ENCODE measurements at places on chromosomes 5 and 9. TPM values are rescaled to one million over a fixed set of nuclear protein-coding genes. Genes with fewer than 3 reads are reported as not detected.

DOLPP1 gene
- 13.2 TPM for total RNA-seq

P4HA2 gene
- total RNA-seq = 79.0 TPM

GABRA1 gene
- total RNA-seq = not detected

PCDHA11 gene
- total RNA-seq = 0.38 TPM

LPAR1 gene
- 18.2 TPM for total RNA-seq

NIPBL gene
- total RNA-seq = 63.0 TPM

PDE8B gene
- 4.9 TPM for total RNA-seq

TNFAIP8 gene
- total RNA-seq = 22.4 TPM

TPM2 gene
- 161 TPM for total RNA-seq

SFXN1 gene
- 19.9 TPM for total RNA-seq

SLC22A4 gene
- 1.8 TPM for total RNA-seq

FOXD4L3 gene
- not detected for total RNA-seq

GNA14 gene
- total RNA-seq = 15.7 TPM

REEP2 gene
- 0.55 TPM for total RNA-seq

- H3K27me3 ChIP-seq = no peaks in the 10 kb centered on the region
- H3K4me3 ChIP-seq = no peak overlapping the region
- no peak for DNase-seq
- no peaks in the 10 kb centered on the region for H3K36me3 ChIP-seq
Observed at GRCh38 chr9:6567140-6567591, 78.4 kb downstream of the GLDC start.

- DNase-seq = no peak
- no peaks in the 10 kb centered on the region for H3K27me3 ChIP-seq
- no peaks in the 10 kb centered on the region for H3K36me3 ChIP-seq
- H3K4me1 ChIP-seq = no peaks in the 10 kb centered on the region
Observed at GRCh38 chr5:107580889-107581820, 89.6 kb downstream of the EFNA5 start.

- H3K27ac ChIP-seq = peak overlapping the region; percentile 20
- H3K4me3 ChIP-seq = peak overlapping the region; percentile 23
Observed at GRCh38 chr9:98045234-98046179, 11.0 kb upstream of the NANS start.

GRCh38 chr9:108322326-108323098 lies 533.3 kb downstream of the ACTL7B start:
- H3K4me1 ChIP-seq = no peaks in the 10 kb centered on the region
- no peak for DNase-seq
- H3K27ac ChIP-seq = no peak overlapping the region
- no peaks in the 10 kb centered on the region for H3K27me3 ChIP-seq
- H3K4me3 ChIP-seq = no peak overlapping the region

- peak within 1 kb of the TSS; percentile 65 for H3K27ac ChIP-seq
- H3K27me3 ChIP-seq = no peaks in the 10 kb centered on the region
- H3K36me3 ChIP-seq = no peaks in the 10 kb centered on the region
- DNase-seq = peak; percentile 91
- peaks cover 7% of the 10 kb centered on the region for H3K4me1 ChIP-seq
Observed at GRCh38 chr5:73625944-73626811, at the start of gene ARHGEF28. Gene ARHGEF28, plus strand, starts transcription at chr5:73626196. Its CDS starts 58,656 bp downstream, at chr5:73684852.

DNA sequence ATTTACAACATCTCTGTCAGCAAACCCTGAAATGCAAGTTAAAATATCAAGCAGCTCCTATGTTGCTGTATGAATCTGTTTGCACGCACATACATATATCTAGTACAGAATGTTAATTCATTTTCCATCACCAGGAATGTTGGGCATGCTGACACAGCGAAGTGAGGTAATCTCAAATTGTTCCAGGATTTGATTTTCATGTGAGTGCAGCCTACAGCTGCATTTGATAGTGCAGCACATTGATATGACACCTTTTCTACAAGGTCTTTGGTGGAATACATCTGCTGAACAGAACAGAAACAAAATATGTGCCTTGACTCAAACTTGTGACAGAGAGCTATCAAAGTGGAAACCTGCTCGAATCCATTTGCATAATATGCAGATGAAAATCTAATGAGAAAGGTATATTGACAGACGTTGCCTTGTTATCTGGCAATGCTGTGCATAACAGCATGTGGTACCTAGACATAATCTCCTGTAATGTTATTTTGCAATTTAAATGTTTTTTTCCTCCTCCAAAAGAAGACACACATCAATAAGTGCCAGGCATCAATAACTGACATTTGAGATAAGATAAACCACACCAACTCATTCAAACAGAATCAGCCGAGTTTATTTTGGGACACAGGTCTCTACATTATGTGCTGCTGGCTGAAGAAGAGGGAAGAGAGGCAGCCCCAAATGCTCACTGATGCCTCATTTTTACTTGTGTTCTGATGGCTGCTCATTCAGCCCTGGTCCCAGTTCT lies 512.2 kb downstream of the ZNF608 start:
- DNase-seq = no peak
- no peaks in the 10 kb centered on the region for H3K4me1 ChIP-seq
- no peak overlapping the region for H3K4me3 ChIP-seq
- no peaks in the 10 kb centered on the region for H3K36me3 ChIP-seq
- H3K27me3 ChIP-seq = no peaks in the 10 kb centered on the region

GRCh38 chr9:101512116-101512515 lies 21.5 kb upstream of the RNF20 start:
- H3K4me3 ChIP-seq = no peak overlapping the region
- H3K27ac ChIP-seq = no peak overlapping the region
- no peaks in the 10 kb centered on the region for H3K27me3 ChIP-seq
- H3K36me3 ChIP-seq = no peaks in the 10 kb centered on the region

DNA sequence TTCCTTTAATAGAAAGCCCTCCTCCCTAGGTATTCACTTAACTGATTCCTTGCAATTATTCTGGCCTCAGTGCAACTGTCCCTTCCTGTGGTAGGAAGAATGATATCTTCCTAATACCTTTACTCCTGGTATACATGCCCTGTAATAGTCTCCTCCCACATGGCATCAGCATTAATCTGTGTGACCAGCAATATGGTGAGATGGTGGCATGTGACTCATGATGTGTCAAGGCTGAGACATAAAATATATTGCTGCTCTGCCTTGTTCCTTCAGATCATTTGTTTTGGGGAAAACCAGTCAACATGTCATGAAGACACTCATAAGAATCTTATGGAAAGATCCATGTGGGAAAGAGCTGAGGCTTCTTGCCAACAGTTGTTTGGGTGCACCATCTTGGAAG lies 149.1 kb upstream of the TRPM3 start:
- H3K36me3 ChIP-seq = no peaks in the 10 kb centered on the region
- H3K4me3 ChIP-seq = no peak overlapping the region
- no peak for DNase-seq
- H3K27me3 ChIP-seq = no peaks in the 10 kb centered on the region
- H3K27ac ChIP-seq = no peak overlapping the region
- no peaks in the 10 kb centered on the region for H3K4me1 ChIP-seq

DNA sequence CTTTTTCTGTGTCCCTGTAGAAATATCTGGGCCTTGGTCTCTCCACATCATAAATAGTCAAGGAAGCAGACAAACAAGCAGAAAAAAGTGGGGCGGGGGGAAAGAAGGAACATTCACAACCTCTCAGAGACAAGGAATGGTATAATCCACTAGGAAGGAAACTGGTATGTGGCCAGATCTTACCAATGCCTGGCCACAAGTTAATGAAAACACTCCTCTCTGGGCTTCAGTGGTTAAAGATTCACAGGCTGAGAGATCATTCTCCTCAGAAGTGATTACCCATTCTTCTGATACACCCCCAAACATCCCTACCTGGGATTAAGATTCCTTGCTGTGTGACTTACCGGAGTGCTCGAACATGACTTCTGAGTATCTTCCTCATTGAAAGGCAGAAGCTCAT lies 290.6 kb downstream of the MARCHF11 start:
- no peaks in the 10 kb centered on the region for H3K27me3 ChIP-seq
- no peak overlapping the region for H3K4me3 ChIP-seq
- DNase-seq = no peak

DNA sequence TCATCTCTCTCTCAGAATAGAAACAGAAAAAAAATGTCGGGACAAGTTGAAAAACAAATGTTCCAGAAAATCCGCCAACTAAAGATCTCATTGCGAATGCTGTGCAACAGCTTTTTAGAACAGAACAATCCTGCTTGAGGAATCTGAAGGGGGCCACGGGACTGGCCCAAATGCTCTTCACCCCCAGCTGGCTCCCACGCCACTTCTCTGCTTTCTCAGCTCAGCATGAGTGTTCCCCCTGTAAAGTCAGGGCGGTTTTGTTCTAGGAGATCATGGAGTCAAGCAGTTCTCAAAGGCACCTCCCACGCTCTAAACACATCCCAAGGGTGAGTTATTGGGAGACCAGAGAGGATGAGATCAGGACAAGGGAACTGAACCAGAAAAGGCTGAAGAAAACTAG lies 31.5 kb downstream of the DIRAS2 start:
- H3K27me3 ChIP-seq = no peaks in the 10 kb centered on the region
- H3K27ac ChIP-seq = no peak overlapping the region
- H3K4me1 ChIP-seq = no peaks in the 10 kb centered on the region
- H3K36me3 ChIP-seq = no peaks in the 10 kb centered on the region
- H3K4me3 ChIP-seq = no peak overlapping the region

- H3K27ac ChIP-seq = no peak overlapping the region
- H3K27me3 ChIP-seq = no peaks in the 10 kb centered on the region
- peaks cover 3% of the 10 kb centered on the region for H3K4me1 ChIP-seq
- H3K4me3 ChIP-seq = no peak overlapping the region
Observed at GRCh38 chr5:138884094-138884493, 9.0 kb upstream of the LRRTM2 start.

DNA sequence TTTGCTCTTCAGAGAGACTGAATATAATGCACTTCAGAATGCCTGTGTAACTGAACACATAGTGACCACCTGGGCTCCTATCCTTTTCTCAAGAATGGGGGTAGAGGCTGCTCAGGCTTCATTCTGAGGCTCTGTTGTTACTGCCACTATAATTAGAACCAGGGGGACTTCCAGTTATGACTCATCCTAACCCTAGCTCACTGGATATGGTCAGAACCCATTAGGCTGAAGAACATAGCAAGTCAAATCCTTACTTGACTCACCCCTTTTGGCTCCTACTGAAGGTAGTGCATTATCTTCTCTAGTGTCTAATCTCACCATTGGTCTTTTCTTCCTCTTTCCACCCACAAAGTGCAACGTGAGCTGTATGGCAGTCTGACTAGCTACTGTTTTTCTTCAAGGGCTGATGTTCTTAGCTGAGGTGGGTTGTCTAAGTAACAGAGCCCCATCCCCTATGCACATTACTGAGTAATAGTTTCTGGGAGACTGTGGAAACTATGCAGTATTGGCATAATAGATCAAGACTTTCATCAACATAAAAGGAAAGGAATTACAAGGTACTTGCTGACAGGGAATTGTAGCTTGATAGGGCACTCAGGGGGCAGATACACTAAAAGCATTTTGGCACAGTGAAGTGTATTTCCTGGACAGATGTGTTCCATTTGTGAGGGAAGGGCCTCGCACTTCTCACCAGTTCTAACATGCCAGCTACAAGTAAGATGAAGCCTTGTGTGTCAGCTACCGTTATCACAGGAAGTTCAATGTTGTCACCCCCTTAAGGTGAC lies 431.0 kb upstream of the MEF2C start:
- H3K27me3 ChIP-seq = no peaks in the 10 kb centered on the region
- peaks cover 20% of the 10 kb centered on the region for H3K4me1 ChIP-seq
- H3K36me3 ChIP-seq = no peaks in the 10 kb centered on the region
- DNase-seq = no peak

- no peaks in the 10 kb centered on the region for H3K4me1 ChIP-seq
- H3K4me3 ChIP-seq = no peak overlapping the region
- H3K27me3 ChIP-seq = no peaks in the 10 kb centered on the region
- no peak for DNase-seq
Observed at GRCh38 chr9:135117281-135117680, 29.8 kb downstream of the OLFM1 start.

GRCh38 chr5:170896779-170897178 lies 35.0 kb downstream of the RANBP17 start:
- H3K4me1 ChIP-seq = no peaks in the 10 kb centered on the region
- no peaks in the 10 kb centered on the region for H3K27me3 ChIP-seq
- DNase-seq = peak; percentile 66

GRCh38 chr5:159833846-159834245 lies 82.4 kb upstream of the ADRA1B start:
- H3K36me3 ChIP-seq = no peaks in the 10 kb centered on the region
- no peaks in the 10 kb centered on the region for H3K4me1 ChIP-seq
- H3K27ac ChIP-seq = no peak overlapping the region
- no peak for DNase-seq
- no peaks in the 10 kb centered on the region for H3K27me3 ChIP-seq

GRCh38 chr9:74551266-74551665 lies 54.1 kb downstream of the RORB start:
- H3K36me3 ChIP-seq = no peaks in the 10 kb centered on the region
- DNase-seq = no peak
- H3K4me1 ChIP-seq = no peaks in the 10 kb centered on the region
- no peak overlapping the region for H3K27ac ChIP-seq
- no peak overlapping the region for H3K4me3 ChIP-seq

DNA sequence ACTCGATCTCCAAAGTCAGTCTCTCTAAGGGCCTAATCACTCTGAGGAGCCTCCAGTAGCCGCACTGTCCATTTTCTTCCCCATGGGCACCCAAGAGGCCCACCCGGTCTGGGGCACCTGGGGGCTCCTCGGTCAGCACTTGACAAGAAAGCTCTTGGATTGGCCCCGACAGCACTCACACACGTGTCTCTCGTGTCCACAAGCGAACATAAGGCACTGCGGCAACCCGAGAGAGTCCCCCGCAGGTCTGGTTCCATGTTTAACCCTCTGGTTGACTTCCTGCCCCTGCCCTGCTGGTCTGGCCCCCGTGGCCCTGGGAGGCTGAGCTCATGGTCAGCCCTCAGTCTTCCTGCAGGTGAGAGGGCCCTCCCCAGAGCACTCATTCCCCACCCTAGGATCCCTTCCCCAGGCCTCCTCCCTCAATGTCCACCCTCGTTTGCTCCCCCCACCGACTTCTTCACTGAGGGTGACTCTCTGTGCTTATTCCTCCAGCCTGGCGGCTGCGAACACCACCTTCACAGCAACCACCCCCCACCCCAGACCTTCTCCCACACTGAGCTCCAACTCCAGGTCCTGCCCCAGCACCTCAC lies 16.3 kb upstream of the LRRC14B start:
- H3K27me3 ChIP-seq = no peaks in the 10 kb centered on the region
- H3K4me3 ChIP-seq = no peak overlapping the region
- no peak overlapping the region for H3K27ac ChIP-seq
- DNase-seq = no peak
- no peaks in the 10 kb centered on the region for H3K4me1 ChIP-seq

GRCh38 chr5:38373743-38374142 lies 115.4 kb downstream of the EGFLAM start:
- no peaks in the 10 kb centered on the region for H3K4me1 ChIP-seq
- H3K27ac ChIP-seq = no peak overlapping the region
- no peak for DNase-seq
- H3K4me3 ChIP-seq = no peak overlapping the region
- H3K27me3 ChIP-seq = peaks cover 9% of the 10 kb centered on the region

GRCh38 chr5:10474521-10475075 lies 32.9 kb downstream of the ROPN1L start:
- no peaks in the 10 kb centered on the region for H3K27me3 ChIP-seq
- H3K27ac ChIP-seq = no peak overlapping the region
- no peak for DNase-seq
- no peak overlapping the region for H3K4me3 ChIP-seq

All from upper lobe of right lung (tissue), 1 donor.